A549 treated with dexamethasone at 1 μM for 4 hours (cell line): ENCODE measurements at places on chromosomes 16 and 17. TPM values are rescaled to one million over a fixed set of nuclear protein-coding genes. Genes with fewer than 3 reads are reported as not detected.

SHISA6 gene
- not detected in 5 replicates for total RNA-seq

GPR179 gene
- total RNA-seq: 0.02 to 0.05 TPM (median 0.03 TPM) in 4 of 5 replicates, not detected in the other

NPIPB13 gene
- total RNA-seq: 1.7 to 3.4 TPM (median 2.9 TPM) in 5 replicates

FASN gene
- total RNA-seq: 86.5 to 156 TPM (median 150 TPM) in 5 replicates

KRTAP9-2 gene
- total RNA-seq: not detected in 5 replicates

NPIPB9 gene
- 1.1 to 2.2 TPM (median 1.6 TPM) in 5 replicates for total RNA-seq

NLRC5 gene
- total RNA-seq: 2.3 to 3.0 TPM (median 2.8 TPM) in 5 replicates

PGS1 gene
- total RNA-seq: 18.0 to 24.0 TPM (median 22.9 TPM) in 5 replicates

IRF8 gene
- 0.41 to 0.74 TPM (median 0.47 TPM) in 5 replicates for total RNA-seq

TP53TG3 gene
- 0.24 to 0.74 TPM (median 0.35 TPM) in 5 replicates for total RNA-seq

CCT6B gene
- 0.79 to 2.1 TPM (median 1.7 TPM) in 5 replicates for total RNA-seq

GPR139 gene
- not detected in 5 replicates for total RNA-seq

C1QL1 gene
- 15.9 to 33.2 TPM (median 27.2 TPM) in 5 replicates for total RNA-seq

ADAP2 gene
- 2.8 to 3.6 TPM (median 3.5 TPM) in 5 replicates for total RNA-seq

ABCC11 gene
- 0.11 to 0.21 TPM (median 0.14 TPM) in 4 of 5 replicates, not detected in the other for total RNA-seq

KRTAP1-5 gene
- total RNA-seq: not detected in 5 replicates

NPIPA3 gene
- 0.35 to 1.9 TPM (median 1.0 TPM) in 5 replicates for total RNA-seq

CDC6 gene
- 48.1 to 56.0 TPM (median 54.6 TPM) in 5 replicates for total RNA-seq

C16orf74 gene
- 11.6 to 14.9 TPM (median 13.1 TPM) in 5 replicates for total RNA-seq

EPN3 gene
- total RNA-seq: 0.14 to 0.34 TPM (median 0.18 TPM) in 5 replicates

NRN1L gene
- total RNA-seq: 0.29 to 0.32 TPM in 2 of 5 replicates, not detected in the others

GDPD3 gene
- 1.1 to 1.7 TPM (median 1.2 TPM) in 5 replicates for total RNA-seq

TP53TG3D gene
- 0.75 to 1.3 TPM (median 1.0 TPM) in 5 replicates for total RNA-seq

KRT39 gene
- not detected in 5 replicates for total RNA-seq

OTOP3 gene
- not detected in 5 replicates for total RNA-seq

DPEP3 gene
- total RNA-seq: not detected in 5 replicates

ARHGDIG gene
- 2.6 to 3.1 TPM (median 2.8 TPM) in 5 replicates for total RNA-seq

MPV17L gene
- total RNA-seq: 4.2 to 6.7 TPM (median 6.1 TPM) in 5 replicates

CDH8 gene
- 0.24 to 0.74 TPM (median 0.40 TPM) in 5 replicates for total RNA-seq

CD300LG gene
- 0.36 TPM in 1 of 5 replicates, not detected in the others for total RNA-seq

ARL5C gene
- total RNA-seq: not detected in 5 replicates

TRIM72 gene
- 0.01 to 0.06 TPM (median 0.03 TPM) in 5 replicates for total RNA-seq

SMCR8 gene
- 12.7 to 18.4 TPM (median 16.7 TPM) in 5 replicates for total RNA-seq

OR1D2 gene
- not detected in 5 replicates for total RNA-seq

DNAI2 gene
- not detected in 5 replicates for total RNA-seq

SNX20 gene
- total RNA-seq: not detected in 5 replicates

NACA2 gene
- total RNA-seq: 0.13 TPM in 1 of 5 replicates, not detected in the others

IFI35 gene
- 16.3 to 18.6 TPM (median 17.6 TPM) in 5 replicates for total RNA-seq

SDK2 gene
- 1.1 to 2.4 TPM (median 1.9 TPM) in 5 replicates for total RNA-seq

TRPV3 gene
- 0.19 to 0.38 TPM (median 0.32 TPM) in 5 replicates for total RNA-seq

MYH3 gene
- total RNA-seq: 0.39 to 0.93 TPM (median 0.77 TPM) in 5 replicates

XAF1 gene
- 0.04 to 0.08 TPM in 2 of 5 replicates, not detected in the others for total RNA-seq

HOXB4 gene
- total RNA-seq: 0.06 to 0.13 TPM (median 0.09 TPM) in 5 replicates

KPNA2 gene
- 460 to 498 TPM (median 482 TPM) in 5 replicates for total RNA-seq

INCA1 gene
- 1.0 to 1.9 TPM (median 1.5 TPM) in 5 replicates for total RNA-seq

C16orf96 gene
- 0.04 to 0.06 TPM (median 0.06 TPM) in 5 replicates for total RNA-seq

EVPL gene
- 12.7 to 19.5 TPM (median 17.8 TPM) in 5 replicates for total RNA-seq

JUP gene
- total RNA-seq: 69.7 to 126 TPM (median 119 TPM) in 5 replicates

TMEM114 gene
- not detected in 5 replicates for total RNA-seq

KRT40 gene
- total RNA-seq: not detected in 5 replicates

NETO2 gene
- total RNA-seq: 81.4 to 101 TPM (median 93.8 TPM) in 5 replicates

DPEP2 gene
- not detected in 5 replicates for total RNA-seq

KRTAP4-6 gene
- not detected in 5 replicates for total RNA-seq

RPH3AL gene
- 27.8 to 38.3 TPM (median 34.0 TPM) in 5 replicates for total RNA-seq

NKIRAS2 gene
- total RNA-seq: 43.6 to 49.2 TPM (median 47.0 TPM) in 5 replicates

SLC9A5 gene
- 0.87 to 1.7 TPM (median 1.4 TPM) in 5 replicates for total RNA-seq
